ENCODE measurements at places on chromosomes 16 and 17. TPM values are rescaled to one million over a fixed set of nuclear protein-coding genes. Genes with fewer than 3 reads are reported as not detected.

DNA sequence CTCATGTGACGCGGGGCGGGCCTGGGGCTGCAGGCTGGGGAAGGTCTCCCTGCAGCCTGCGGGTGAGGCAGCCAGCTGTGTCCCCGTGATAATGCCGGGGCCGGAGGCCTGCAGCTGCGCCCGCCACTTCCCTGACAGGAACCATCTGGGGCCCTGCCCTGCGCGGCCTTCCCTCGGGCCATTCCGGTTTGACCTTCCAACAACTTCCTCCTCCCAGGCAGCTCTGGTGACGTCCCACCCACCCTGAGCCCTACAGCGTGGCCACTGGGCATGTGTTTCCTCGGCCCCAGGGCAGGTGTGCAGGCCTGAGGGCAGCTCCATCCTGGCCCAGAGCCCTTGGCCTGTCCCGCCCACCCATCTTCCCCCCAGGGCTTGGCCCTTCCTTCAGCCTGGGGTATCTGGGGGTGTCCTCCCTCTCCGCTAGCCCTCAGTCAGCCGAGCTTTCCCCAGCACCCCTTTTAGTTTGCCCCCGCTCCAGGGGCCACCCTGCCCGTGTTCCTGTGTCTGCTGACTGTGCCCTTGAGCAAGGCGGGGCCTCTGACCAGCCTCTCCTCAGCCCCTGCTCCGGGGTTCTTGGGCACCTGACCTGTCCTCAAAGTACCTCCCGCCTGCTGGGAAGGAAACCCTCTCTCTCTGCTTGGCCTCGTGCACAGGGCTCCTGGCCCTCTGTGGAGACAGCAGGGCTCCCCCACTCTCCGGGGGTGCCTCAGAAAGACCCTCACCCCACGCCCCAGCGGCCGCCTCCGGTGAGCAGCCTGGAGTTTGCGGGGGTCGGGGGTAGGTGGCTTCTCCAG lies at the start of gene CBFA2T3:
CBFA2T3 (minus strand) TSS at position 190 of the 794 bp plus-strand sequence. CDS start 400 bp downstream, outside the sequence.
- H3K27ac ChIP-seq: peak within 1 kb of the TSS; percentile 61
- DNase-seq: peak; percentile 37
- H3K4me1 ChIP-seq: no peaks in the 10 kb centered on the region
- H3K4me3 ChIP-seq: no peak within 1 kb of the TSS
- H3K27me3 ChIP-seq: peaks cover 85% of the 10 kb centered on the region

GRCh38 chr17:78173097-78173715 lies 4.8 kb downstream of the SYNGR2 start:
- DNase-seq: no peak
- no peak overlapping the region for H3K4me3 ChIP-seq
- peak overlapping the region; percentile 66 for H3K27ac ChIP-seq
- peaks cover 8% of the 10 kb centered on the region for H3K36me3 ChIP-seq

DNA sequence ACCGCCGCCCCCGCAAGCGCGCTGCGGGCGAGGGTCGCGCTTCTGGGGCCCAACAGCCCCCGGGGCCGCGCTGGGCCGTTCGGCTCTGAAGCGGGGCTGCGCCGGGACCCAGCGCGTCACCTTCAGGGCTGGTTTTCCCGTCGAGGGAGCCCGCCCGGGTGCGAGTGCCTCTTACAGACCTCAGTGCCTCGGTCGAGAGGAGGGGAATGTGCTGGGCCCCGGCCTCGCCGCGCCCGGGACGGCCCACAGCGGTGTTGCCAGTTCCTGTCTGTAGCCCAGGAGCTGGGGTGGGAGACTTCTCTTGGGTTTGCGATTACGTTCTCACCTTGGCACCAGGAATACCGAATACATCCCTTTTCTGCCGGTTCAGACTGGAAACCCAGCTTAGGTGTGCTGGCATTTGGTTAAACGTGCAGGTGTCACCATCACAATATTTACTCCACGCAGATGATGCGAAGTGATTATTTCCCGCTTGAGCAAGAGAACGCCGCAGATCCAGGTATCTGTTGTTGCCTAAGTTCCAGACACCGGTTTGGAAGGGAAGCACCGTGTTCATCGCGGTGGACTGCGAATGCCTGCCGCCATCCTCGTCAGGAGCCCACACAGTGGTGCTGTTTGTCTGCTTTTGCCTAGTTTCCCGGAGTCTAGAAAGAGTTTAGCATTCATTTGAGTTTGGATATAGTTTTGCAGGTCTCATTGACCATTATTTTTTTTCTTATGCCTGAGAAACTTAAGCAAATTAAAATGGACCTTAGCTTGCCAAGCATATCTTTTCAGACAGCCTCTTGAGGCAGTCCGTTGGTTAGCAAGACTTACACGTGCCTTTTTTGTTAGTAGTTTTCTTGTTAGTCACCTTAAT lies 914 bp downstream of the MAP1LC3B start:
- H3K4me1 ChIP-seq: peaks cover 61% of the 10 kb centered on the region
- H3K27me3 ChIP-seq: no peaks in the 10 kb centered on the region
- H3K36me3 ChIP-seq: no peaks in the 10 kb centered on the region
- peak overlapping the region; percentile 100 for H3K27ac ChIP-seq

DNA sequence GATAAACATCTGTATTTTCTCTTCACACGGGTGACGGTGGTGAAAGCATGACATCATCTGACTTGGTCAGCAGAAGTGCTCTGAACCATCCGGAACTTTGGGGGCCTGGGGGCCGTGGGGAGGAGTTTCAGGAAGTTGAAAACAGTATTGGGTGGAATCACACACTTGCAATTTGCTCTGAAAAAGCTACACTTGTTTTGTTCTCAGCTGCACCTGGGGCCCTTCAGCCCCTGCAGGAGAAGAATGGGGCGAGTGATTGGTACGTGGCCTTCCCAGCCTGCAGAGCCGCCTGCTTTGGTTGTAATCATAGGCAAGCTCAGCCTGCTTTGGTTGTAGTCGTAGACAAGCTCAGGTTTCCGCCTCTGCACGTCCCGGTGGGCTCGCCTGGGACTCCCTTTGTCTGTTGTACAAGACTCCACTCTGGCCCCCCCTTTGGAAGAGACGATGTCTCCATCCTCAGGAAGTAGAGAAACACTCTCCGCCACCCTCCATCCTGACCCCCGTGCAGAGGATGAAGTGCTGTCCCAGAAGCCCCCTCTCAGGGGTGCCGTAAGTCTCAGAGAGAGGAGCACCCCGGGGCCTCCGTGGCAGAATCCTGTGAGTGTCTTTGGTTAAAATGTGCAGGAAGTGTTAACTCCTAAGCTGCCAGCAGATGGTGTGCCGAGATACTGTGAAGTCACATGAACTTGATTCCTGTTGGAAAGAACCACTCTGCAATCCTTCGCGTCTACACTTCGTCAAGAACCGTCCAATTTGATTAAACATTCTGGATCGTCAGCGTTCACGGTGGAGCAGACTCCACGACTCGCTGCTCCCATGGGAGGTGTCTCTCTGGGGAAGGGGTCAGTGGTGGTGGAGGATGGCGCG lies 5.4 kb downstream of the BANP start:
- H3K4me1 ChIP-seq: peaks cover 40% of the 10 kb centered on the region
- no peak for DNase-seq
- peak overlapping the region; percentile 15 for H3K27ac ChIP-seq
- no peaks in the 10 kb centered on the region for H3K27me3 ChIP-seq
- no peaks in the 10 kb centered on the region for H3K36me3 ChIP-seq

DNA sequence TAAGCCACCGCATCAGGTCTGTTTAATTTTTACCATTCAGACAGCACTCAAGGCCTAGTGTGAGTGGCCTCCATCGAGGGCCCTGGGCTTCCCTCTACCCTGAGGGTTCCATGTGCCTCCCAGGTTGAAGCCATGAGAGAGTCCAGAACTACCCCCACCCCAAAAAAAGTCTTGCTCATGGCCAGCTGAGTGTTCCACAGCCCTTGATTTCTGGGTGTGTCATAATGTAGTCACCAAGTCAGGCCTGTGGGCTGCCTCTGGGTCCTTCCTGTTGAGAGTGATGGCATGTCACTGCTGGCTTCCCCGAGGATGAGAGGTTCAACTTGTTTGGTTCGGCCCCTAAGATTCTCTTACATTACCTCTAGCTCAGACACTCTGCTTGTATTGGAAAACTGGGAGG lies 100.6 kb downstream of the PITPNC1 start:
- no peak for DNase-seq
- peak overlapping the region; percentile 31 for H3K27ac ChIP-seq
- no peaks in the 10 kb centered on the region for H3K27me3 ChIP-seq

DNA sequence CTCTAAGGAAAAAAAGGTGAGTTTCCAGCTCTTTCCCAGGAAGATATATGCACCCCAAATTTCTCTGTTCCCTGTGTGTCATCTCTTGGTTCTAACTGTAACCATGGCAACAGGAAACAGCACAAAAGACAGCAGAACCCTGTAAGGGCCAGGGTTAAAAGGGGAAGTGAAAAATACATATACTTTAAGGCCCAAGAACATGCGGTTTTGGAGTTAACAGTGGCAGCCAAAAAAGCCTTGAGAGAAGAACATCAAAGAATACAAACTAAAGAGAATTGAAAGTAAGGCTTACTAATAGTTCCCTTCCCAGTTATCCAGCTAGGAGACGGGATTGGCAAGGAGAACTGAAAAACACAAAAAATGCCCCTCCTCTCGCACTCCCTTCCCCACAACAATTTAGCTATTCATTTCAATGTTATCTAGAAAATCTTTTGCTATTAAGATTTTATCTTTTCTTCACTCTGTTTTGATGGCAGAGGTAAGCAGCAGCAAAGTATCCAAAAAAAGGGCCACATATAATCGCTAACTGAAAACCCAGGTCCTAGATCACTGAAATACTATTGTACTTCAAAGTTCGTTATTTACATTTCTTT lies 1.5 kb downstream of the SPOP start:
- H3K27ac ChIP-seq: peak overlapping the region; percentile 93
- H3K27me3 ChIP-seq: no peaks in the 10 kb centered on the region
- H3K4me1 ChIP-seq: peaks cover 30% of the 10 kb centered on the region
- peak overlapping the region; percentile 59 for H3K4me3 ChIP-seq
- DNase-seq: no peak

- H3K4me3 ChIP-seq: no peak overlapping the region
- no peaks in the 10 kb centered on the region for H3K36me3 ChIP-seq
- DNase-seq: no peak
- peaks cover 88% of the 10 kb centered on the region for H3K27me3 ChIP-seq
- no peak overlapping the region for H3K27ac ChIP-seq
Measured at GRCh38 chr17:48671697-48672171, 45.6 kb upstream of the HOXB9 start.

TBC1D3K gene
- not detected for total RNA-seq

PYDC1 gene
- total RNA-seq: not detected

RNF222 gene
- total RNA-seq: 8.1 TPM

CCL4L2 gene
- 0.76 TPM for total RNA-seq

KCNG4 gene
- total RNA-seq: not detected

All from esophagus squamous epithelium (tissue), 5 donors.